Naive thymus-derived CD8-positive, alpha-beta T cell (primary cell): ENCODE measurements at places on chromosomes 6 and 20. TPM values are rescaled to one million over a fixed set of nuclear protein-coding genes. Genes with fewer than 3 reads are reported as not detected.

SLC17A1 gene
- total RNA-seq = not detected

SDHAF4 gene
- 15.2 TPM for total RNA-seq

C20orf141 gene
- not detected for total RNA-seq

DNA sequence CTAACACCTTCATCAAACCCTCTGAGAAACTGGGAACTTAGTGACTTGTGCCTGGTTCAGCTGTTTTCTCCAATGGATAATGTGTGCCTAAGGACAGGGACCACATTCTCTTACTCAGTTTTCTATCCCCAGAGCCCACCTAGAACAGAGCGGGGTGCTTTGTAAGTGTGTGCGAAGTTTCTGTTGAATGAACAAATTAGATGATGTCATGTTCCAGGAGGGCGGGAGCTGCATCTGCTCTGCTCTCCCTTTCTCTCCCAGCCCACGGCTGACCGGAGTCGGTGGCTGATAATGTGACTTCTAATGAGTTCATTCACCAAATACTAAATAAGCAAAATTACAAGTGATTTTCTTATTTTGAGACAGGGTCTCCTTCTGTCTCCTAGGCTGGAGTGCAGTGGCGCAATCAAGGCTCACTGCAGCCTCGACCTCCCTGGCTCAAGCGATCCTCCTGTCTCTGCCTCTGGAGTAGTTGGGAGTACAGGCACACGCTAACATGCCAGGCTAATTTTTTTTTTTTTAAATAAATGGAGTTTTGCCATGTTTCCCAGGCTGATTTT is 60.7 kb upstream of the FNDC1 start:
- DNase-seq = no peak

DNA sequence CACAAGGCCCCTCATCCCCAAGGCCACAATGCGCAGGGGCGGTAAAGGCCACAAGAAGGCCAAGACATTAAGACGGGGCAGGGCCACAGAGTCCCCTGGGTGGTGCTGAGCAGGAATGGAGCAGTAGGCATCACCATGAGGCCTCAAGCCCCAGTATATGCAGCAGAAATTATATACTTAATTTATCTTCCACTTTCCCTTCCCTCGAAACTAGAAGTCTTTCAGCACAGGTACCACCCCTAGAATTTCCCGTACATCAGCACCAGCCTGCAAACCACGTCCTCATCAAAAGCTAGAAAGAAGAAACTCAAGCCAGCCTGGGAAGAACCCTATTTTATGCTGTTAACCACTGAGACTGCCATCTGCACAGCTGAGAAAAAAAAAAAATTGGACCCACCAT is 89.4 kb downstream of the PLG start:
- DNase-seq = no peak

- no peak for DNase-seq
These were observed 79.3 kb downstream of the TBC1D7 start for GRCh38 chr6:13248994-13249393.
